Activated T-helper 9 cell treated with anti-CD3 and anti-CD28 coated beads, Interleukin-2, amount 50 U/mL, for 16 hours (primary cell): ENCODE measurements at places on chromosomes 13 and 19.

GRCh38 chr13:82330499-82330898 lies 1551.8 kb downstream of the SLITRK1 start:
- no peak for DNase-seq

- no peak for DNase-seq
These were observed 75.0 kb downstream of the DHRS12 start for GRCh38 chr13:51728972-51729371.

DNA sequence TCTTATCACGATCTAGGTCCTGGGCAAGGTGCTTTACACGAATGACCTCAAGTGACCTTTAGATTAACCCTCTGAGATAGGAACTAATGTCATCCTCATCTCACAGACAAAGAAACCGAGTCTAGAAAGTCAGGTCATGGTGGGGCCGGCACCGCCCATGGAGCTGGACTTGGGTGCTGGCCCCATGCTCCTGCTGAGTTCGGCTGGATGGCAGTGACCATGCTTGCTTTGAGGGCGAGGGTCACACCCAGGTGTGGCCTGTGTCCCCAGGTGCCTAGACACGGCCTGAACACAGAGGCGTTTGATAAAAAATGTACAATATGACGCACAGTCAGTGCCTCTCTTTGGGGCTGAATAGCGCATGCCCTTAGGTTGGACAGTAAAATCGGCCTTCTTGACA lies 26.8 kb downstream of the COL4A2 start:
- DNase-seq = no peak

DNA sequence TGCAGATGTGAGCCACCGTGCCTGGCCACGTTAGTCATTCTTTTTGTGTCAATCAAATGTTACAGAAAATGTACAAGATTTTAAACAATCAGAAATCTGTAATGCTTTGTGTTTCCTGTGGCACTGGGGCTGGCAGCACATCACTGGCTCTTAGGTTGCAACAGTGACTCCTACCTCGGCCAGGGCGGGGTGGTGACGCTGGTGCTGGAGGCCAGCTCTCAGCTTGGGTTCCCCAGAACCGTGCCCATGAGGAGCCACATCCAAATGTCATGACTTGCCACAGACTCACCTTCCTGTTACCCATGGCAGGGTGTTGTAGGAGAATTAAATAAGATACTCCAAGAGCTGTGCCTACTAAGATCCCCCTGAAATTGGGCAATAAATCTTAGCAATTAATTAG lies 161.7 kb downstream of the TEX29 start:
- no peak for DNase-seq

DNA sequence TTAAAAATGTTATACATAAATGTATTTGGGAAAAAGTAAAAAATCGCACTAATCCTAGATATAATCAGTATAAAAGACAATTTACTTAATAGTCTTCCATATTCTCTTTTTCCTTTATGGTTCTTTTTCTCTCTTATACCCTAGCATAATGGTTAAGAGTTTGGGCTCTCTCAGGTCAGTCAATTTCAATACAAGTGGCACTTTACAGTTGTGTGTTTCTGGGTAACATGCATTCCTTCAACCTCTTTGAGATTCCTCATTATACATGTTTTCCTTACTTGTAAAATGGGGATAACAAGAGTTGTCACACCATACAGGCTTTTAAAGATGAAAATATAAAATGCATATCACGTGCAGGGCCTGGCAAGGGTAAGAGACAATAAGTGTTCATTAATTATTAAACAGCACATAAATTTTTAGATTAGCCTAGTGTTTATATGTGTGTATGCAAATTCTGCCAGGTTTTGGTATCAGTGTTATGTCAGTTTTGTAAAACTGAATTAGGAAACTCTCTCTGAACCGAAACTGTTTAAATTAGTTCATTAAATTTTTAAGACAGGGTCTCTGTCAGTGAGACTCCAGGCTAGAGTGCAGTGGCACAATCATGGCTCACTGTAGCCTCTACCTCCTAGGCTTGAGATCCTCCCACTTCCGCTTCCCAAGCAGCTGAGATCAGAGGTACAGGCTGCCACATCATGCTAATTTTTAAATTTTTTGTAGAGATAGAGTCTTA lies 49.8 kb downstream of the ELF1 start:
- no peak for DNase-seq

DNA sequence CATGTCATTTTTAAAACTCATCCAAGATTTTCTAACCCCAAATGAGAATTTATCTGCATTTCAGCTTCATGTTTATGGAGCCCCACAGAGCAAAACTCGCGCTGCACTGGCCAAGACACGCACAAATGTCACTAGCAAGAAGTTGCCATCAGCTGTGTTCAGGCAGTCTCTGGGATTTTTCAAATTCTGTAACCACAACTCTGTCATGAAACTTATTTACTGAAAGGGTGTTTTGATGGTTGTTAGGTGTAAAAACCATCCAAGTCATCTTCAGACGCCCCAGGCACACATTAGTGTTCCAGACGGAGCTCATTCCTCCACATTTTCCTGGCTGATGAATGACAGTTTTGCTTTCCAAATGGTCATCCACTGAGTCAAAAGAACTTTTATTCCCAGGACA lies 63.4 kb downstream of the SLC7A1 start:
- DNase-seq = no peak

DNA sequence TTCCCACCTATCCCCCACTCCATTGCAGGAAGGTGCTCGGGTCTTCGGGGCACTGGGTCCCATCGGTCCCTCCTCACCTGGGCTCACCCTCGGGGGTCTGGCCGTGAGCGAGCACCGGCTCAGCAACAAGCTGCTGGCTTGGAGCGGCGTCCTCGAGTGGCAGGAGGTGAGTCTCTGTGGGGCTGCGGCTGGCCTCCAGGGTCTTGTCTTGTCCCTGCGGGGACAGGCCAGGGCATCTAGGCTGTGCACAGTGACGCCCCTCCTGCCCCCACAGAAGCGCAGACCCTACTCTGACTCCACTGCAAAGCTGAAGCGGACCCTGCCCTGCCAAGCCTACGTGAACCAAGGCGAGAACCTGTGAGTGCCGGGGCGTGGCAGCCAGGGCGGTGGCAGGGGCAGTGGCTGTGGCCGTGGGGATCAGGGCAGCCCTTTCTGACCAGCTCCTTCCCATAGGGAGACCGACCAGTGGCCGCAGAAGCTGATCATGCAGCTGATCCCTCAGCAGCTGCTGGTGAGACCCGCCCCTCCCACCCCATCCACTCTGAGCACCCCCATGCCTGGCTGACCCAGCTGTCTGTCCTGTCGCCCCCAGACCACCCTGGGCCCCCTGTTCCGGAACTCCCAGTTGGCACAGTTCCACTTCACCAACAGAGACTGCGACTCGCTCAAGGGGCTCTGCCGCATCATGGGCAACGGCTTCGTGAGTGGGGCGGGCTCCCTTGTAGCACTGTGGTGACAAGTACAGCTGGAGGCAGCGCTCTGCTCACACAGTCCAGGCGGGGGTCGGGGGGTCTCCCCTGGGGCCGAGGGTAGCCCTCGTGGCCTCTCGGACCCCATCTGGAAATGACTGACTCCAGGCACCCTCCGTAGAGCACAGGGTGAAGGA lies 3.7 kb downstream of the PTOV1 start:
- no peak for DNase-seq

DNA sequence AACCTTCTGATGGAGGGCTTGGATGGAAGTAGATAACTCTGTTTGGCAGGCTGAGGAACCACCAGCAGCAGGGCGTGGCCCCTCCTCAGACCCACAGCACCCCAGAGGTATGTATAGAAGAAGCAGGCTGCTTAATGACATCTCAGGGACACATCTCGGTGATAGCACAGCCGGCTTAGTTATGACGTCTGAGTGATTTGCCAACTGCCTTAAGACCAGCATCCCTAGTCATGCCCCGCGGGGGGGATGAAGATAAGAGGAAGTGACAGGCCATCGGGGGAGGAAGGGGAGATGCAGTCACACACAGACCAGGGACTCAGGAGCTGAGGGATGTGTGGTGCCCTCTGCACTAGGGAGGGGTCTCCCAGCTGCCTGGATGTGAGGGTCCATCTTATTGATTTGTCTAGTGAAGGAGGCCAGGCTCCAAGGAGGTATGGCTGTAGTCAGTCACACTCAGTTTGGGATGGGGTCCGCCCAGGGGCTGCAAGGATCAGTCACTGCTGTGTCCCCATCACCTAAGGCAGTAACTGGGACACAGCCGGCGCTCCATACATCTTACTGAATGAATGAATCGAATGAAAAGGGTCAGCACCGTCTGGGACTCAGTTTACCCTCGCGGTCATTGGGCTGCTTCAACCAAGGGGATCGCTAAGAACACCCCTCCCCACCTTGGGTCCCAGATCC lies 19.2 kb upstream of the ERCC1 start:
- DNase-seq = no peak

- no peak for DNase-seq
These were observed 37.3 kb downstream of the SOX1 start for GRCh38 chr13:112103961-112104880.

DNA sequence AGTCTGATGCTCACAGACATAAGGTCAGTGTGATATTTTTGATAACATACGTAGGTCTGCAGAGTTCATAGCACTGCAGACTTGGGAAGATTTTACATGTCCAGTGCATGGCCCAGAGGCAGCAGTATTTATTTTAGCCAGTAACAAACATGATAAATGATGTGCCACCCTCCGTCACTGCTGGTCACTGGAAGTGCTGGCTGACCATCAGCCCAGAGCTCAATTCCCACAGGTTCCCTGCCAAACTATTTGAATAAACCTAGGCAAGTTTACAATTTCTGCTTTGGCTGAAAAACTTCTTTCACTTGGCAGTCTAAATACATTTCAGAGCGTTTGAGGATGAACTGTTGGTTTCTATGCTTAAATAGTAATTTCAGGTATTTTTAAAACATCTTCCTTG lies 135.5 kb upstream of the EDNRB start:
- DNase-seq = no peak
